ENCODE measurements at places on chromosomes 5 and 9.

DNA sequence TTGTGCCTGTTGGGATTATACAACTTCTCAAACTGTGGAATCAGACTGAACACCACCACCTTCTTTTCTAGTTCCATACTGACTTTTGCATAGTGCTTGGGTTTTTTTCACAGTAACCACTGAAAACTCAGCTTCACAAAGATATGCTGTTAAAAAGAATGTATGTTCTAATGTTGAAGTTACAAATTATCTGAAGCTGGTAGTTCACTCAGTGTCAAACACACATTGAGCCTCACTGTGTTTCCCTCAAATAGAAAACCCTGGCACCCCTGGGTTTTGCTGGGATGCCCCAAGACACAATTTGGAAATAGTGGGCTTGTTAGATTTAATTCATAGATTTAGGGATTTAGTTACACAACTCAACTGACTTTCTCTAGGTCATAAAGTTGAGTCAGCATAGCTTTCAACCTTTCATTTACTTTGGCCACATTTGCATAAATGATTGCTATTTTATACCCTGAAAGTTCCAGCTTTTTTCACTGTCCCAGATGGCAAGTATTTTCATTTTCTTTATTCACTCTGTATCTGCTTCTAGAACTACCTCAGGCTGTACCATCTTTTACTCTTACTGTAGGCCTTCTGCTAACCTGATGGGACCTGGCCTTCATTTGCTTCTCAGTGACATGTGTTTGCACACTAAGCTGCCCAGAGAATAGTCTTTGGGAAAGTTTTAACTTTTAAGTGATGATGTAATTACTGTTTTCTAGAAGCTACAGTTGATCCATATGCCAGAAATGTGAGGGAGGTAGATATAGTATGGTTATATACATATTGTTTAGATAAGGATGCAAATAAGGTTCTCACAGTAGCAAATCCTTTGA, 115.1 kb downstream of the CDC42SE2 start:
- DNase-seq, result no peak

DNA sequence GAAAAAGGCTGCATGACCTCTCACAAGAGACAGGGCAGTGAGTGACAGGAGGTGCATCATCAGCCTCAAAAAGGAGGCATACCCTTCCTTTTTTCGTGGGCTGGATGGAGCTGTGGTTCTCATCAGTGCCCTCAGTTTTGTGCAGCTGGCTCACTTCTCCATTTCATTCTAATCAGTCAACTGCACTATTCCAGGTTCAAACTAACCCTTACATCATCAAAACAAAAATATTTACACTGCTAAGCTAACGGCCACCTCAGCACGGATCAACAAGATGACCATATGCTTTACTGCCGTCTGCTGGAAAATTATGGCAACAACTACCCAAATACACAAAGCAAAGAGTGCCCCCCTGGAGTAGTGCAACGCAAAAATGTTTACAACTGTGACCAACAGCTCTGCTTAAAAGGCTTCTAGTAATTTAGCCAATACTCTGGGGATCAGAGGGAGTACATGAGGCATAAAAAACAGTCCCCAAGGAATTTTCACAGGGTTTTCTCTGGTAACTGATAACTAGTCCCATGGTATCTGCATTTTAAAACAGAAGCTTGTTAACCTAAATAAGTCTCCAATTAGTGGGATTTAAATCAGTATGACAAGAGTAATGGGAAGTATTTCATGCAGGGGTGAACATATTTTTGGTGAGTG, 10.8 kb downstream of the KCNV2 start:
- peak; percentile 47 for DNase-seq

DNA sequence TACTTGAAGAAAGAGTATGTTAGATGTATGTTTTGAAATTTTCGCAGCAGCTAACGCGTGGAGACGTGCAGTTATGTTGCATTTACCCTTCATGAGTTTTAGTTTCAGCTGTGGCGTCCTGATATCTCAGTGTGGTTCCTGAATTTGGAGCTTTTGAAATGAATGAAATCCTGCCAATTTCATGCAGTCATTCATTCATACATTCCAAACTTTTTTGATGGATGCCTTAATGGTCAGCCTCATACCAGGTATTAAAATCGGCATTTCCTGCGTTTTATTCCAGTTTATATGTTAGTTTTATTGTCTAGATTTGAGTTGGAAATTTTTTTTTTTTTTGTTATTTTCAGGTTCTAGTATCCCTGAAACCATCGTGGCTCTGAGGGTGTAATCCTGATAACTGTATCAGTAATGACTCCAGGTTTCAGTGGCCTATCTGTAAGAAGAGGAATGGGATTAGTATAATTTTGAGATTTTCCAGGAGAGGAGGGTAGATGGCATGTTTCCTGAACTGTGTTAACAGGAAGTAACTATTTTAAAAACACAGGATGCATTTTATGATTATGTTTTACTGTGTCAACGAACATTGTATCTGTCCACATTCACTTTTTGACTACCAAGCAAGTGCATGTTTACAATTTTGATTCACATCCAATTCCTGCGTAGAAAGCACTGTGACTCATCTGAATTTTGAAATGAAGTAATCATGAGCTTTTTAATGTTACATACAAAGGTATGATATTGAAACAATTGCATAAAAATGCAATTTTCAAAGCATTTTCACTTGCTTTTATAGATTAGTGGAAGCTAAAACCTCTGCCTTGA, 1.0 kb downstream of the FOCAD start:
- DNase-seq, result peak; percentile 18

- DNase-seq, result no peak
These were observed 37.3 kb upstream of the FYB1 start for GRCh38 chr5:39256477-39257235.

GRCh38 chr9:116124472-116125040, 29.0 kb upstream of the PAPPA start:
- DNase-seq, result no peak

DNA sequence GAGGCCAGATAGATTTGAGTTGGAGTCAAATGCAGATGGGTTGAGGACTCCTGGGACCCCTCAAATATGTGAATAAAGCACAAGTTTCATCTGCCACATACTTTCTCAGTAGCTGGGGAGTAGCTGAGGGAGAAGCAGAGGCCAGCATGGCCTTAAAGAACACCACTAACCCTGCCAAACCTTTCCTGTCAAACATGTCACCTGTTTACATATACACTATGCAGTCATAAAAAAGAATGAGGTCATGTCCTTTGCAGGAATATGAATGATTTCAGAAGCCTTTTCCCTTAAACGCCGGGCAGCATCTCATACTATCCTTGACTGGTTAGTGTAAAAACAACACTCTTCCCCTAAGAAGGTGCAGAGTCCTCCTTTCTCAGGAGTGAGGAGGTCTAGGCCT, 25.2 kb upstream of the HSD17B4 start:
- no peak for DNase-seq

DNA sequence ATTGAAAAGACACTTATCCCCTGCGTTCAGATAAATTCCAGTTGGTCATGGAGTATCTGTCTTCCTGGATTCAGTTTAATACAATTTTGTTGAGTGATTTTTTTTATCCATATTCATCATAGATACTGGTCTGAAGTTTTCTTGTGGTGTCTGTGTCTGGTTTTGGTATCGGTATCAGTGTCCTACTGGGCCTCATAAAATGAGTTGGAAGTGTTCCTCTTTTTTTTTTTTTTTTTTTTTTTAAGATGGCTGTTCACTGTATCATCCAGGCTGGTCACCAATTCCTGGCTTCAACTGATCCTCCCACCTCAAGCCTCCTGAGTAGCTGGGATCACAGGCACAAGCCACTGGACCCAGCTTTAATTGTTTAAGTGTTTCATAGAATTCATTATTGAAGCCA, 2.9 kb upstream of the CAMSAP1 start:
- no peak for DNase-seq

DNA sequence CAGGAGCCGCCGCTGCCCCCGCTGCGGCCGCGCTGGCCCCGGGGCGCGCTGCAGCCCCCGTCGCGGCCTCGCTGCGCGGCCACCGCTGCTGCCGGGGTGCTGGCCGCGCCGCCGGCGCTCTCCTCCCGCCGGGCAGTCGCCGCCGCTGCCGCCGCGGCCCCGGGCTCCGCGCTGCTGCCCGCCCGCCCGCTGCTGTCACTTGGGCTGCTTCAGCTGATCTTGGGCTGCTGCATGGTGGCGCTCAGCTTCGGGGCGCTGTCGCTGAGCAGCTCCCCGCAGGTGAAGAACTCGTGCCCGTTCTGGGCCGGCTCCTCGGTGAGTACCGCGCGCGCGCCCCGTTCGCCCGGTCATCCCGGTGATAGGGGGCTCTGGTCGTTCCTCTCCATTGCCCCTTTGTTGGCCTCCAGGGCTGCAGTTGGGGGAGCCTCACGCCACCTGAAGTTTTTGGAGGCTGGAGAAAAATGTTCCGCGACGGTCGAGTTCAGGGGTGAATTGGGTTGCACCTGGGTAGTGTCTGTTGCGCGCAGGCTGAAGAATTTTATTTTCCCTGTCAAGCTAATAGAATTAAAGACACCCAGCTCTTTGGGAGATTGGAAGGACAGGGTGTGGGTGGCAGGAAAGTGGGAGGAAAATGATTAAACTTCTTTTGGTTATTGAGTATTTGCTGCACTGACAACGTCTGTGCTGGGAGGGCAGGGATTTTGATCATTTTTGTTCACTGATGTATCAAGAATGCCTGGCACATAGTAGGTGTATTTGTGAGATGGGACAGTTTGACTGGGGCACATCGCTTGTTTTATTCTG, 596 bp downstream of the ENTREP1 start:
- DNase-seq, result no peak

- DNase-seq, result peak; percentile 64
These were observed 2.0 kb downstream of the PDLIM7 start for GRCh38 chr5:177495243-177496060.

- DNase-seq, result no peak
These were observed 337.7 kb downstream of the CDK5RAP2 start for GRCh38 chr9:120242116-120242811.

- no peak for DNase-seq
These were observed 53.0 kb upstream of the ZNF622 start for GRCh38 chr5:16518606-16519005.

DNA sequence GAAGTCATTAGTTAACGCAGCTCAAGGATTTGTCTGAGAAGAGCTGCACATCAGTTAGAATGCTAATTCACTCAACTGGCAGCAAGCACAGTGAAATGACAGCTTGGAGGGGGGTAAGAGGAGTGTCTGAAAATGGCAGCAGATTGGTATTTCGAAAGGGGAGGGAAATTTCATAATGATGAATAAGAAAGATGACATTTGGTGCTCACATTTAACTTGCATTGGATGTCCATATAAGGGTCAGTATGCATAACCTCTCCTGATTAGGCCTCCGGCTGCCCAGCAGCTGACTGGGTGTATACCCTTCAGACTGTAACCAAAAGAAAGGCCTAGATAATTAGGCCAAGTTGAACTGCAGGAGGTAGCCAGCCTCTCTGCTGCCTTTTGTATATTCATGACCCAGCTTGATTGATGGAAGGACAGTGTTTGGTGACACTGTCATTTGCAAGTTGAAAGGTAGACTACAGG, 131.0 kb downstream of the PBX3 start:
- no peak for DNase-seq

GRCh38 chr9:81293651-81294050, 395.7 kb downstream of the TLE1 start:
- DNase-seq, result no peak

DNA sequence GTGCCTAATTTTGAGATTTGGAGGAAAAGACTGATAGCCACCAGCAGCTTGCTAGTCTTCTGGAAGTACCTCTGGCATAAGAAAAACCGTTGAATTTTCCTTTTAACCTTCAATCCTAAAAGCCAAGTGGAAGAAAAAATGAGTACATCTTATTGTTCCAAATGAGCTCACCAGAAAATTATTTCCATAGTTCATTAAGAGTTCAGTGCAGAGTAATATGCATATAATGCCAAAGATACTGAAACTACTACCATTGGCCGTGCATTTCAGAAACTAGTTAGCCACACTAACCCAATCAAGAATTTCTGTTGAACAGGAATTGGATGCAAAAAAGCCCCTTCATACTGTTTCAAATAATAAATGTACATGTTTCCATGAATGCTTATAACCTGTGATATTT, 607.9 kb downstream of the KCTD16 start:
- DNase-seq, result no peak

All from right lung (tissue), 10 donors.